ENCODE measurements at places on chromosomes 2 and 18. TPM values are rescaled to one million over a fixed set of nuclear protein-coding genes. Genes with fewer than 3 reads are reported as not detected.

GRCh38 chr2:65388051-65388531, 44.3 kb downstream of the SPRED2 start:
- no peak for DNase-seq

The DSG4 gene
- total RNA-seq: not detected

DNA sequence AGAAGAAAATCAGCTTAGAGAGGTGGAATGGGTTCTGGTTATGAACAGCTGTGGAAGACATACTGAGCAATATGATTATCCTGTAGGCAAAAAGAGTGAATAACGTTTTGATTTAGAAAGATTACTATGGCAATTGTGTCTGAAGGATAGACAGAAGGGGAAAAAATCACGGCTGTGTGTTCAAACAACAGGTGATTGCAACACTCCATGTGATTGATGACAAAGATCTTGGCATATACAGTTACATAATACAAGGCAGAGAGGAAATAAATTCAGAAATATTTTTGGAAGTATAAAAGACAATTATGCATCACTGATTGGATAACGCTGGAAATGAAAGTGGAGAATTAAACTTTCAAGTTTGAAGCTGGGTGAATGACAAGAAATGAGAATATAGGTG, 58.5 kb upstream of the KCNJ3 start:
- no peak for DNase-seq

GRCh38 chr2:232976666-232977437, 36.2 kb downstream of the NGEF start:
- no peak for DNase-seq

The FAM110C gene
- 0.15 TPM for total RNA-seq

The DUSP28 gene
- 5.6 TPM for total RNA-seq

The MAP3K2 gene
- 15.5 TPM for total RNA-seq

DNA sequence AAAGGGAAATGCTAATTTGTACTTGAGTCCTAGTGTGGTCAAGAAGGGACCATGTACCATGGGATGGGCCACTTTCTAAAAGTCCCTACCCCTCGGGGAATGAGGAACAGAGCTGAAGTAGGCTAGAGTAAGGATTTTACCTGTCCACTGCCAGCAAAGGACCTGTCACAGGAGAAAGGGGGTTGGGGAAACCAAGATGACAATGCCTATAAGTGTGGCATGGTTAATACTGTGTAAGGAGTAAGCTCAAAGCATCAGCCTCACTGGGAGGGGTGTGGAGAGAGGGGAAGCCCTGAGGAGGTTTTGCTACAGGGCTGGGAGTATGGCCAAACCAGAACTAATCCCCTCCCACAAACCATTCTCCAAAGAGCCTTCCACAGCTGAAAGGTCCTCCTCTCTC, 15.8 kb downstream of the GKN2 start:
- DNase-seq: no peak

The PLCL1 gene
- 0.31 TPM for total RNA-seq

GRCh38 chr18:75926811-75927210, 499.3 kb upstream of the SMIM21 start:
- DNase-seq: no peak

DNA sequence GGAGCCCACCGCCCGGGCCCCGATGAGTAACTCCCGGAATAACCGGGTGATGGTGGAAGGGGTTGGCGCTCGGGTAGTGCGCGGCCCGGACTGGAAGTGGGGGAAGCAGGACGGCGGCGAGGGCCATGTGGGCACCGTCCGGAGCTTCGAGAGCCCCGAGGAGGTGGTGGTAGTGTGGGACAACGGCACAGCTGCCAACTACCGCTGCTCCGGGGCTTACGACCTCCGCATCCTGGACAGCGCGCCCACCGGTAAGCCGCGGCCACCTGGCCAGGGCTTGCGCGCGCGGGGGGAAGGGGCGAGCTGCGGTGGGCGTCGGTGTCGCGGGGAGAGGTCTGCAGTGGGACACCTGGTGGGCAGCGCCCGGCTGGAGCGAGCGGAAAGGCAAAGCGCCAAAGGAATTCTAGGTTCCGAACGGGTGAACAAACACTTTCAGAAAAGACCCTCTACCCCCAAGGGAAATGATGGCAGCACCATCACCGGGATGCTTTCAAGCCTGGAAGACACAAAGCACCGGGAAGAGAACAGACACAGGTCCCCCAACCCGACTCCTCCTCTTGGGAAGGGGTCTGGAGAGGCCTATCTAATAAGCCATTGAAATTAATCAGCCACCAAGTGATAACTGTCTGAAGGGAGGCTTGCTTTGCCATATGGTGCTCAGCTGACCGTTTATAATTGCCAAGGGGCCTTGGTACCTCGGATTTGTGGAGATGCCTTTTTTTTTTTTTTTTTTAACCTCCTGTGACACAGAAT, 1.1 kb downstream of the MIB1 start:
- no peak for DNase-seq

DNA sequence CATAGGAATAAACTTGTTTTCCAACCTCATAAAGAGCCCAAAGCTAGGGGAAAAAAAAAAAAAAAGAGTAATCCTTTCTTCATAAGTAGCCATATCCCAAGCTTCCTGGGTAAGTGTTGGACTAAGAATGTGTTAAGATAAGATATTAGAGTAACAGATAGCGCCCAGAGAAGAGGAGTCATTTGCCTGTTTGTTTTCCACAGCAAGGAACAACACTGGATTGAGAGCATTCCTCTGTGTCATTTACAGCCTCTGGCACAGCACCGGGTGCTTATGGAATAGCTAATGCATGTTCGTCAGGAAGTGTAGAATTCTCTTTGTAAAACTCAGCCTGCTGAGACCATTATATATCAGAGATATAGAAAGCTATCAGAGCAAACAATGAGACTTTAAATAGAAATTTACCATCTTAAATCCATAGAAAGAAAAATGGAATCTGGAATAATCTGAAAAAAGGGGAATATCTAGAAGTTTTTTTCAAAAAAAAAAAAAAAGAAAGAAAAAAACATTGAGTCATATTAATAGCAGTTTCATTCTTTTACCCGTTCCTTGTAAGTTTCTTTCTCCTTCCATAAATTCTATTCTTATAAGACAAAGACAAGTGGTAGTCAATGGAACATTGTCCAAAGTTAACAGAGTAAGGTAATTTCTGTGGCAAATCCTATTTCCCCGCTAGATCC, 37.6 kb downstream of the LRP2 start:
- DNase-seq: no peak

GRCh38 chr2:219125886-219126270, 34.7 kb downstream of the NHEJ1 start:
- DNase-seq: no peak

DNA sequence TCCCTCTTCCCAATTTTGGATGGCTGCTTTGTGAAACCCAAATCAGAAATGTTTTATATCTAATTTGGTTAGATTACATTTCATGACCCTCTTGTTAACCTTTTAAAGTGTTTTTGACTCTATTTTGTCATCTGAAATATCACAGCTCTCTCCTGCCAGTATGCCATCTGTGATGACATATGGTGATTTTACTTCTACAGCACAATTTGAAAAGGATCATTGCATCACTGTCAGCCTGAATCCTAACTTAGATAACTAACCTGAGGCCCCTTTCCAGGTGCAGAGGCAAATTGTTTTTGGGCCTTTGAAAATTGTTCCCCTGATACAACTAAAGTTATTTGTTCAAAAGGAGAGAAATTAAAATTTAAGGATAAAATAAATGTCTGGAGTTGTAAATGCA, 1023.4 kb upstream of the LRRTM1 start:
- DNase-seq: no peak

- no peak for DNase-seq
These were observed at the start of gene TFCP2L1 for GRCh38 chr2:121284463-121285449. Gene TFCP2L1, minus strand, starts transcription at chr2:121285202. Its CDS starts 93 bp downstream, at chr2:121285109.

DNA sequence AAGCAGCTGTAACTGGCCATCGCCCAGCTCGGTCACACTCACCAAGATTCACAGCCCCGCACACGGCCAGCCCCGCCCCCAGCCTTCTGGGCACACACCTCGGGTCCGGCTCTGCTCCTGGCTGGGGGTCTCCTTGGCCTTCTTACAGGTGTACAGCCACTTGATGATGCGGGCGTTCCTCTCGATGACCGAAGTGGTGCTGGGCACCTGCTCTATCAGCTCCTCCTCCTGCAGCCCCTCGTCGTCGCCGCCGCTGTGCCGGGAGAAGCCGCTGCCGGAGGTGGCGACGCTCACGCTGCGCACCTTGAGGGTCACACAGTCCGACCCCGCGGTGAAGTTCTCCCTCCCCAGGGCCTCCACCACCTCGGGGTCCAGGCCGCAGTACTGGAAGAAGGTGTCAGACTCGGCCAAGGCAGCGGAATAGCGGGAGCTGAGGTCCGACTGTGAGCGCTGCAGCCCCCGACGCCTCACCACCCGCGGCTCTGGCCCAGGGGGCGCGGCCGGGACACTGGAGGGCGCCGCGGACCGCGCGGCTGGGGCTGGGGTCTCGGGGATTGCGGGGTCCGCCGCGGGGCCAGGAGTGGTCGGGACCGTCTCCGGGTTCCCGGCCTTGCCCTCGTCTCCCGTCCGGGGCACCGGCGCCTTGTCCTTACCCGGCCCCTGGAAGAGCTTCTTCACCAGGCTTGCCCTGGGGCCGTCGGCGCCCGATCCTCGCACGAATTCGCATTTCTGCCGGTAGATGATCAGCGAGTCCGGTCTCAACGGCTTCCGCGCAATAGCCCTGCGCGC, 769 bp downstream of the FAM110C start:
- DNase-seq: no peak

GRCh38 chr2:191358325-191359025, 113.3 kb downstream of the MYO1B start:
- no peak for DNase-seq

The LOXL3 gene
- 2.0 TPM for total RNA-seq

The GRB14 gene
- total RNA-seq: 0.48 TPM

Measured in H4 (cell line).